Ovary (tissue), 10 donors: ENCODE measurements at places on chromosomes 12 and 14. TPM values are rescaled to one million over a fixed set of nuclear protein-coding genes. Genes with fewer than 3 reads are reported as not detected.
A peak's percentile ranks its signal among the peaks of the same experiment; 100 is the strongest.

- no peaks in the 10 kb centered on the region for H3K27me3 ChIP-seq
- H3K4me3 ChIP-seq = no peak overlapping the region
- H3K4me1 ChIP-seq = no peaks in the 10 kb centered on the region
- H3K36me3 ChIP-seq = no peaks in the 10 kb centered on the region
- no peak for DNase-seq
- no peak overlapping the region for H3K27ac ChIP-seq
Measured at GRCh38 chr12:107399046-107399445, 286.6 kb upstream of the PWP1 start.

GRCh38 chr12:76444408-76444984 is 96.3 kb upstream of the BBS10 start:
- H3K27me3 ChIP-seq = no peaks in the 10 kb centered on the region
- H3K4me1 ChIP-seq = peaks cover 2% of the 10 kb centered on the region
- DNase-seq = no peak
- no peak overlapping the region for H3K4me3 ChIP-seq
- no peak overlapping the region for H3K27ac ChIP-seq
- no peaks in the 10 kb centered on the region for H3K36me3 ChIP-seq

DNA sequence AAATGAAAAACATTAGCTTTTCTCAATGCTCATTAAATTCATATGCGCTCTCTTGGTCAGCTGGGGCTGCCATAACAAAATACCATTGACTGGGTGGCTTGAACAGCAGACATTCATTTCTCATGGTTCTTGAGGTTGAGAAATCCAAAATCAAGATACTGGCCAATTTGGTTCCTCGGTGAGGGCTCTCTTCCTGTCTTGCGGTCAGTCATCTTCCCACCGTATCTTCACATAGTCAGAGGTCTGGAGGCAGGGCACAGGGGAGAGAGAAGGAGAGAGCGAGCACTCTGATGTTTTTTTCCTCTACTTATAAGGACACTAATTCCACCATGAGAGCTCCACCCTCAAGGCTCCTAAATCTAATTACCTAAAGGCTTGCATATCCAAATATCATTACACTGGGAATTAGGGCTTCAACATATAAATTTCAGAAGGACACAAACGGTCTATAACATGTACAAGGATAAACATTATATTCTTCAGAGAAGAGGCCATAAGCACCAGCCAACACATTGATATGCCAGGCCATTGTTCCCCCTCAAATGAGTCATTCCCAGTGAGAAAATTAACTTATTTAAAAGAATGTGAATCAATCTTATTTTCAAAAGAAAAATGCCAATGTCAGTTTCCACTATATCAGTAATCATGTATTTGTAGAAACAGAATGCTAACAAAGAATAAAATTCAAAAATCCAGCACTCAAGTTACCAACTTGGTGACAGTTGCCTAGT is 152.2 kb downstream of the BTG1 start:
- H3K27ac ChIP-seq = no peak overlapping the region
- no peaks in the 10 kb centered on the region for H3K27me3 ChIP-seq
- no peaks in the 10 kb centered on the region for H3K36me3 ChIP-seq
- H3K4me1 ChIP-seq = no peaks in the 10 kb centered on the region

- no peak for DNase-seq
- no peaks in the 10 kb centered on the region for H3K27me3 ChIP-seq
- H3K4me1 ChIP-seq = no peaks in the 10 kb centered on the region
- no peaks in the 10 kb centered on the region for H3K36me3 ChIP-seq
- H3K4me3 ChIP-seq = no peak overlapping the region
- no peak overlapping the region for H3K27ac ChIP-seq
Measured at GRCh38 chr12:112524676-112525425, 106.1 kb downstream of the PTPN11 start.

DNA sequence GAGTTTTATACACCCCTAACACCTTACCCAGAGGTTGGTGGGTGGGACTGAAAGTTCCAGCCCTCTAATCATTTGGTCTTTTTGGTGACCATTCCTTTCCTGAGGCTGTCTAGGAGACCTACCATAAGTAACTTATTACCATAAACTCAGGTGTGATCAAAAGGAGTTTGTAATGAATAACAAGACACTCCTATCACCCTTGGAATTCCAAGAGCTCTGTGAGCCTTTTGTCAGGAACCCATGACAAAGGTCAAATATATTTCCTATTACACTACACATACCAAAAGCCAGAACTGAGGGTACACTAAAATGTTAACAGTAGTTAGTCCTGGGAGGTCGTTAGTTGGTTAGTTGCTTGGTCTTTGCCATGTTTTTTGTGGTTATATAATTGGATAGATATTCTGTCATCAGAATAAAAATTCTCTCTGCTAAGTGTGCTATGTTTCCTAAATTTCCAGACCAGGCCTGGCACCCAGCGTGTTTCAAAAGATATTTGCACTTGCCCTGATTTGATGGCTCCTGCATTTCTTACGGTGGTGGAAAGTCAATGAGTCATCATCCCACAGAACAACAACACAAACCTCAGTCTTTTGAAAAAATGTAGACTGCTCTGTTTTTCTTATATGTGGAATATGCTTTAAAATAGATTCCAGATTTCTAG is 27.0 kb upstream of the AKAP5 start:
- no peak overlapping the region for H3K27ac ChIP-seq
- H3K36me3 ChIP-seq = no peaks in the 10 kb centered on the region
- no peak for DNase-seq
- H3K4me3 ChIP-seq = no peak overlapping the region

- H3K4me1 ChIP-seq = peaks cover 29% of the 10 kb centered on the region
- H3K4me3 ChIP-seq = no peak overlapping the region
- H3K27ac ChIP-seq = no peak overlapping the region
- no peak for DNase-seq
- H3K36me3 ChIP-seq = no peaks in the 10 kb centered on the region
Measured at GRCh38 chr12:64667793-64668192, 57.5 kb downstream of the RASSF3 start.

DNA sequence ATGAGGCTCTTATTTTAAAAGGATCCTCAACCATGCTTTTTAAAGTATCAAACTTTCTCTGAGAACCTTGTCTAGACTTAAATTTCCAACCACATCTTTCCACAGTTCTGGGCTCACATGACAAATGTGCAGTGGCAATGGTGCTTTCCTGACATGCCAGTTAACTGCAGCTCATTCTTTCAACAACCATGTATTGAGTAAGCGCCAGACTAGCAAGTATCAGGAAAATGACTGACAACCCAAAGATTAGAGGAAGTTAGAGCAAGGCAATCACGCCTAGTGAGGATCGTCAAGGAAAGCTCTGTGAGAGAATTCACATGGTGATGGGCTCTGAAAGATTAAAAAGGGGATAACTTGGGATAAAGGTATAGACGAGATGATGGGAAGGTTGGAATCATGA is 35.8 kb downstream of the FLVCR2 start:
- no peak for DNase-seq
- no peaks in the 10 kb centered on the region for H3K36me3 ChIP-seq
- no peak overlapping the region for H3K27ac ChIP-seq
- no peaks in the 10 kb centered on the region for H3K27me3 ChIP-seq
- no peak overlapping the region for H3K4me3 ChIP-seq

GRCh38 chr12:132379996-132380395 is 50.6 kb upstream of the GALNT9 start:
- H3K27me3 ChIP-seq = no peaks in the 10 kb centered on the region
- no peak overlapping the region for H3K27ac ChIP-seq
- H3K36me3 ChIP-seq = no peaks in the 10 kb centered on the region

- peak overlapping the region; percentile 94 for H3K27ac ChIP-seq
- H3K4me1 ChIP-seq = peaks cover 24% of the 10 kb centered on the region
- H3K27me3 ChIP-seq = no peaks in the 10 kb centered on the region
- DNase-seq = peak; percentile 96
- no peaks in the 10 kb centered on the region for H3K36me3 ChIP-seq
Measured at GRCh38 chr12:52044292-52044983, 6.8 kb upstream of the NR4A1 start.

DNA sequence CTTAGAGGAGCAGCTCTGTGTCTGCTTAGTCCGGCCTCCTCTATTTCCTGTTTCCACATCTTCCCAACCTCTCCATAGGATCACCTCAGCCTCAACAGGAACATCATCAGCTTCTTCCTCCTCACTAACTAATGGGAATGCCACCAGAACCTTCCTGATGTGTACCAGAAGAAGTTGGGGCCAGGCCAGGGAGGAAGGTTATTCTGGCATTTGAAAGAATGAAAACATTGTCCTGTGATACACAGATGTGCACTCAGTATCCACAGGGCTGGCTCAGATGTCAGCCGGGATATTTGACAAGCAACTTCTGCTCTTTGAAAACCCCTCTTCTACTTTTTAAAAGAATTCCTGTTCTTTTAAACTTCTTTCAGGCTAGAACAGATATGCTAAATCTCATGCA is 63.6 kb downstream of the TMEM30B start:
- H3K4me3 ChIP-seq = no peak overlapping the region
- peak; percentile 9 for DNase-seq
- H3K36me3 ChIP-seq = no peaks in the 10 kb centered on the region
- H3K27me3 ChIP-seq = no peaks in the 10 kb centered on the region
- H3K27ac ChIP-seq = no peak overlapping the region

DNA sequence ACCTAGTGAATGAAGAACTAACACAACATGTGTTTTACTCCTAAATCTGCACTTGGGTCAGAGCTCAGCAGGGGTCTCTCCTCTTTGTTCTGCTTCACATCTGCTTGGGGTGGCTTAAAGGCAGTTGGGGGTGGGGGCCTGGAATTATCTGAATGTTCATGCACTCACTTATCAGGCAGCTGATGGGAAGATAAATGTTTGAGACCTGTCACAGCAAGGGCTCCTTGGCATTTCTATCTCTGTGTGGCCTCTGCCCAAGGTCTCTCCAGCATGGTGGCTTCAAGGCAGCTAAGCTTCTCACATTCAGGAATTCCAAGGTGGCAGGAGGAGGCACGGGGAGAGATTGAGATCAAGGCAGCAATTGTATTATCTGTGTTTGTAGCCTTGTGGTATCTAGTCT is 6.4 kb upstream of the HMGA2 start:
- H3K4me1 ChIP-seq = no peaks in the 10 kb centered on the region
- no peaks in the 10 kb centered on the region for H3K27me3 ChIP-seq
- no peaks in the 10 kb centered on the region for H3K36me3 ChIP-seq

GRCh38 chr12:77151030-77151429 is 85.7 kb upstream of the E2F7 start:
- no peaks in the 10 kb centered on the region for H3K4me1 ChIP-seq
- no peak overlapping the region for H3K27ac ChIP-seq
- DNase-seq = no peak
- no peaks in the 10 kb centered on the region for H3K27me3 ChIP-seq
- no peak overlapping the region for H3K4me3 ChIP-seq
- no peaks in the 10 kb centered on the region for H3K36me3 ChIP-seq

DNA sequence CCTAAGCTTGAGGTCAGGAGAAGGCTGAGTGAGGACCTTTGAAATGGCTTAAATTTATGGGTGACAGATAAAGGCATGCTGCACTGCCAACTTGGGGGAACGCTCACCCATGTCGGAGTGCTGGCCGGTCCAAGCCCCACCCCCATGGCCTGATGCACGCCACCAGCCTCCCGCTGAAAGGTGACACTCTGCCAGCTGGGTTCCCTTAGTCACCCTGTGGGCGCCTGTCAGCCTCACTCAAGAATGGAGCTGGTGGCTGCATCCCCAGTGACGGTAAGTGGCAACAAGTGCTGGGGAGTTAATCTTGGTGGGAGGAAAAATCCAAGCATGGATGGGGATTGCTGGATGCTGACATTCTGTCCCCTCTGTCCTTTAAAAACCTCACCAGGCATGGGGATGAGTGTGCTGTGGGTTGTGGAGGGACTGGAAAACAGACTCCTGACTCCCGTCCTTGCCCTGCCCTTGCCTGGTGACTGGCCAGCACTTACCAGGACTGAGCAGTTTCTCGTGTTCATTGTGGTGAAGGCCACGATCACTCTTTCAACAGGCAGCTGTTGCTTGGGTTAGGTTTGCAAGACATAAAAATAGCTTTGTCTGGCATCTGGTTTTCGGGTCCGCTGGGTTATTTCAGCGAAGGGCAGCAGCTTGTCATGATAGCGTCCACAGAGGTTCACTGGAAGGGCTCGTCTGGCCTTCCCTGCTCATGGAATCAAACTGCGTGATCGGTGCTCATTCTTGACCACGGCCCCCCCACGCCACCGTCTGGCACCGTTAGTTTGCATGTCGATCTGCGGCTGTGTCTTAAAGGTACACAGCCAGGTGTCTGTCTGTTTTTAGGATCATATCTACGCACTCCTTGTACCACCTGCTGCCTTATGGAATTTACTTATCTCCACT is 15.0 kb downstream of the ACACB start:
- DNase-seq = no peak
- no peak overlapping the region for H3K27ac ChIP-seq
- no peaks in the 10 kb centered on the region for H3K27me3 ChIP-seq
- no peak overlapping the region for H3K4me3 ChIP-seq
- peaks cover 7% of the 10 kb centered on the region for H3K4me1 ChIP-seq

DNA sequence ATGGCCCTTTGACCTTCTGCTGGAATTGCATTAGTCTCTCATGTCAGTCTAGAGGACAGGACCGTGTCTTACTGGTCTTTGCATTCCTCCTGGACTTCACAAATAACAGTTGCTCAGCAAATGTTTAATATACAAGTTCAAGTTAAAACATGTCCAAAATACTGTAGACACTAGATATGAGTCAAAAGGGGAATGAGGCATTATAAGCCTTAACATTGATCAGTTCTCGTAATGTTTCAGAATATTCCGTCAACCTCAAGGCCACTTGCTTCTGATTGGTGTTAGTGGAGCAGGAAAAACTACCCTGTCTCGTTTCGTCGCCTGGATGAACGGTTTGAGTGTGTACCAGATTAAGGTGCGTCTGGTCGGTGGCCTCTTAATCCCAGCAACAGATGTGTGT is 59.9 kb downstream of the HSP90AA1 start:
- H3K4me3 ChIP-seq = no peak overlapping the region
- H3K27ac ChIP-seq = no peak overlapping the region
- no peaks in the 10 kb centered on the region for H3K27me3 ChIP-seq
- H3K36me3 ChIP-seq = no peaks in the 10 kb centered on the region
- H3K4me1 ChIP-seq = no peaks in the 10 kb centered on the region

DNA sequence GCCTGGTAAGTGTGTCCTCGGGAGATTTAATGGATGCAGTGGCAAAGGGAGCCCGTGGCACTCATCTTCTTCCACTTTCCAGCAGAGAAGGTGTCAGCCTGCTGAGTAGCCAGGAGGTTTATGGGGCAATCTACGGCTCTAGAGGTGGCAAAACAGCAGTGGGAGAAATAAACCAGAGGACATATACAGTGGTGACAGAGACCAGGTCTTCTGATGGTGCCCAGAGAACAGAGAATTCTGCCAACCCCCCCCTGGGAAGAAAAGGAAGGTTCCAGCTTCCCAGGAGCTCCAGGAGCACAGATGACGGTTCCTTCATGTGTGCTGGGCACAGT is 43.0 kb downstream of the SMIM41 start:
- H3K4me1 ChIP-seq = peaks cover 5% of the 10 kb centered on the region
- H3K36me3 ChIP-seq = no peaks in the 10 kb centered on the region
- H3K27ac ChIP-seq = no peak overlapping the region
- no peaks in the 10 kb centered on the region for H3K27me3 ChIP-seq
- no peak overlapping the region for H3K4me3 ChIP-seq

- H3K27ac ChIP-seq = no peak overlapping the region
- no peaks in the 10 kb centered on the region for H3K36me3 ChIP-seq
- H3K4me1 ChIP-seq = peaks cover 13% of the 10 kb centered on the region
- H3K4me3 ChIP-seq = no peak overlapping the region
Measured at GRCh38 chr14:104151566-104152245, 13.3 kb downstream of the KIF26A start.

Gene ZNF268
- polyA plus RNA-seq = 6.3 TPM

Gene PLEKHH1
- polyA plus RNA-seq = 2.0 TPM

Gene TAS2R19
- polyA plus RNA-seq = 0.45 TPM

Gene SLC25A47
- not detected for polyA plus RNA-seq

Gene TMEM117
- 4.6 TPM for polyA plus RNA-seq

Gene PLEK2
- polyA plus RNA-seq = 130 TPM

Gene METAP2
- 57.8 TPM for polyA plus RNA-seq

Gene EPS8
- 87.4 TPM for polyA plus RNA-seq

Gene IL26
- not detected for polyA plus RNA-seq

Gene SLCO1B1
- not detected for polyA plus RNA-seq

Gene PPP1R1A
- polyA plus RNA-seq = 6.2 TPM
